ENCODE measurements at places on chromosomes 1 and 21. TPM values are rescaled to one million over a fixed set of nuclear protein-coding genes. Genes with fewer than 3 reads are reported as not detected.

The SLC44A5 gene
- 11.1 TPM for total RNA-seq

DNA sequence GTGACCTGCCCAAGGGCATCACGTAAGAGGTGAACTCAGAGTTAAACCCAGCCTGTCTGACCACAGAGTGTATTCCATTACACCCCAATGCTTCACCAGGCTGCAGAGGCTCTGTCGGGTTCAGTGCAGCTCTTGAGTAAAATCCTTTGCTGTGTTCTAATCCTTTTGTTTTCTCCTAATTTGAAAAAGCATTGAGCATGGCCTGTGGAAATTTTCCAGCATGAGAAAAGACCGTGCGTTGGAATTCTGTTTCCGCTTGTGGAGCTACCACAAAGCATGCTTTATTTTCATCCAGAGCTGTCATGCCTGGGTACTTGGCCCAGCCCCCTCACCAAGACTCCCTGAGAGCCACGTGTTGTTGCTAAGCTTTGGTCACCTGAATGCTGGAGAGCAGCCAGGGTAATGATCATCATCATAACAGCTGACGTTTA lies 317.6 kb downstream of the PRDM2 start:
- no peak overlapping the region for H3K27ac ChIP-seq
- no peaks in the 10 kb centered on the region for H3K4me1 ChIP-seq
- no peaks in the 10 kb centered on the region for H3K36me3 ChIP-seq

DNA sequence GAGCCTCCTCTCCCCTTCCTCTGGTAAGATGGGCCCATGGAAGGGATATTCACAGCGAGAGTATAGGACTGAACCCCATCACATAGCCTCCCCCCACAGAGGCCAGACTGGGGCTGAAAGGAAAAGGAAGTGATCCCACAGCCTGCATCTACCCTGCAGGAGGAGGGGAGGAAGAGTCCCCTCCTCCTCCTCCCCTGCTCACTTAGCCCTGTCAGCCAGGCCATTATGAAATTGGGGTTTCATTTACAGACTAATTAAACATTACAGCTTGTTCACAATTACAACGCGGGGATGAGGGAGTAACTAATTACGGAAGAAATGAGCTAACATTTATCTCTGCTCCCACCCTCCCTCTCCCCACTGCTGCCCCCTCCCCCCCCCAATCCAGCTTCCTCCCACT lies 25.4 kb downstream of the DMAP1 start:
- no peak for DNase-seq
- peaks cover 58% of the 10 kb centered on the region for H3K4me1 ChIP-seq
- H3K4me3 ChIP-seq, result no peak overlapping the region
- no peaks in the 10 kb centered on the region for H3K36me3 ChIP-seq

GRCh38 chr1:18139198-18139981 lies 31.8 kb downstream of the IGSF21 start:
- no peaks in the 10 kb centered on the region for H3K4me1 ChIP-seq
- H3K36me3 ChIP-seq, result no peaks in the 10 kb centered on the region
- H3K27ac ChIP-seq, result no peak overlapping the region
- no peak overlapping the region for H3K4me3 ChIP-seq
- no peaks in the 10 kb centered on the region for H3K27me3 ChIP-seq
- no peak for DNase-seq

DNA sequence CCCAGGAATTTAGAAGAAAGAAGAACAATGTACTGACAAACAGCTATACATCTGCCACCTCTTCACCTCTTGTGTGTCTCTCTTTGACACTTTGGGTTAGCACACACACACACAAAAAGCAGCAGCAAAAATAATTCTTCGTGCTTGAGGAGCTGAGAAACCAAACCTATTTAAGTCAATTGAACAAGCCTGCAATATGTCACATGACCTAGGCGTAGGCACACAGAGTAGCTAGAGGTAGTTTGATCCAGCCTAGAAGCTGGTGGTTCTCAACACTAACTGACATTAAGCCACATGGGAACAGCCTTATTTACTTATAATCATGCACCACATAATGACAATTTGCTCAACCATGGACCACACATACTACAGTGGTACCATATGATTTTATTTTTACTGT lies 32.3 kb downstream of the RRAGC start:
- no peak for DNase-seq
- peaks cover 11% of the 10 kb centered on the region for H3K27me3 ChIP-seq
- H3K4me3 ChIP-seq, result no peak overlapping the region
- no peak overlapping the region for H3K27ac ChIP-seq

All from cardiac muscle cell (in vitro differentiated cells and primary cell).